ENCODE measurements at places on chromosomes 3 and 15.

- DNase-seq, result peak; percentile 48
Observed at GRCh38 chr15:74269362-74270035, 33.4 kb downstream of the CCDC33 start.

DNA sequence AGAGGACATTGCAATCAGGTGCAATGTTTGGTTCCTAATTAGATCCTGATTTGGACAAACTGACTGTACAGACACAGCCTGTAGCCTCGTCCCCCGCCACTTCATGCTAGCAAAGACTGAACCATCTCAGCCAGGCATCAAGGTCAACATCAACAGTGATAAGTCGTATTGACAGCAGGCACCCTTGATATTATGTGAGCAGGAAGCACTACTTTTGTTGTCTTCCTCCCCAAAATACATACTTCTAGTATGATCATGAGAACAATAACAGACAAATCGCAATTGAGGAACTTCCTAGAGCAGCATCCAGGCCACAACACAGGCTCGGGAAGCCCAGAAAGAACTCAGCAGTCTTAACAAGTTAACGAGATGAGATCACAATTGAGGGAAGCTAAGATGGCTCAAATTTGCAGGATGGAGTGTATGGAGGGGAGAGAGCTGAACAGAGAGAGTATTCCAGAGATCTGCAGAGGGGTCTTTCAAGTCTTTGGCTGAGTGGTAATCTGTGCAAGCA, 20.4 kb downstream of the TGM5 start:
- DNase-seq, result no peak

DNA sequence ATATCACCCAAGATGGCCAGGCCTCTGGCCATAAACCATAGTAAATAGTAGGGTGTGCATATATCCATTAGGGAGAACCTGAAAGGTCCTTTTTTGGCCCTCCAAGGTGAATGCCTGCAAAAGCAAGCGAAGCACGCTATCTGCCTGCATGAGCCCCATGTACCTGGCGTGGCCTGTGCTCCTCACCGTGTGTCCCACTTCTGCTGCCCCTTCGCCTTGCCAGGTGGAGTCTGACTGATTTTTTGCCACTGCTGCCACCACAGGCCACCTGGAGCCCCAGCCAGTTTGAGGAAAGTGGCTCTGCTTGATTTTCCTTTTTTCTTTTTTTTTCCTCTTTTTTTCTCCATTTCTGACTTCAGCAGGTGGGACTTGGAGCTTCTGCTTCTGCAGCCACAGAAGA, 139.7 kb downstream of the SNRPN start:
- DNase-seq, result no peak

DNA sequence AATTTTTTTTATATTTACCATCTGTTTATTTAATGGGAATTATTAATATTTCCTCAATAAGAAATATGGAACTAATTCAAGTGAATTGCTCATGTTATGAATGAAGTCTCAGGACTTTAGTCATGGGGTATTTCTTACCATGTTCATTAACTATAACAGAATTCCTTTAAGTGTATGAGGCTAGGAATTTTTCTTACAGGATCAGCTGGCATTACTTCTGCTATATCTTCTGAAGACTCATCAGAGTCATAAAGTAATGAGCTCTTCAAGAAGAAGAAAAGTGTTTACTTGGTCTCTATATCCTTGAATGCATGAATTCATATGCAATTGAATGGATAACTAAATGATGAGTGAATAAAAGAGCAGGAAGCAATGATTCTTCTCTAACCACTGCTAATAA, 486.8 kb upstream of the THBS1 start:
- no peak for DNase-seq

GRCh38 chr15:39491115-39491885, 89.6 kb upstream of the THBS1 start:
- no peak for DNase-seq

GRCh38 chr3:140748-141330, 55.7 kb upstream of the CHL1 start:
- DNase-seq, result no peak

DNA sequence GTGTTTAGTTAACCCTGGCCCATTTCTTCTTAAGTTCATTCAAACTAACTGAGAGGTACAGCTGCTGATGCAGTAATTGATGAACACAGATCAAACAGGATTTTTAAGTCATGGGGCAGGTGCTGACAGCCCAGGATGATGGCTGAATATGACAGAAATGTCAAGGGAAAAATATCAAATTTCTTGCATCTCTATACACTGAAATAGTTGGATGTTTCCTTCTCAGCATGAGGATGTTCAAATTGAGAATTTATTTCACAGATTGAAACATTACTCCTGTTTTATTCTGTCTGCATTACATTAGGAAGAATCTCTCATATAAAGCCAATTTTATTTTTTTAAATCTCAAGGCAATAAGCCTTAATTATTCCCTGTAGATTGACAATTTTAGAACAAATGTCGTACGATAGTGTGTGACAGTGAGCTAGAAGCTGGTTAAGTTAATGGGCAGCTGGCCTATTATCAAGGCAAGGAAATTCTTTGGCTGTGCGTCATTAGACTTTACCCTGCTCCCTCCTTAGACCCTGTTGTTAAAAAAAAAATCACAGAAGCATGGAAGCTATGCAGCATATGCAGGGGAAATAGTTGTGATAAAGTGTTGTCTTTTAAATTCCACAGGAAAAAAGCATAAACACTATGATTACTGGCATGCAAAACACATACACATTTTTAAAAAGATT, 183.8 kb upstream of the KCNMB2 start:
- no peak for DNase-seq

DNA sequence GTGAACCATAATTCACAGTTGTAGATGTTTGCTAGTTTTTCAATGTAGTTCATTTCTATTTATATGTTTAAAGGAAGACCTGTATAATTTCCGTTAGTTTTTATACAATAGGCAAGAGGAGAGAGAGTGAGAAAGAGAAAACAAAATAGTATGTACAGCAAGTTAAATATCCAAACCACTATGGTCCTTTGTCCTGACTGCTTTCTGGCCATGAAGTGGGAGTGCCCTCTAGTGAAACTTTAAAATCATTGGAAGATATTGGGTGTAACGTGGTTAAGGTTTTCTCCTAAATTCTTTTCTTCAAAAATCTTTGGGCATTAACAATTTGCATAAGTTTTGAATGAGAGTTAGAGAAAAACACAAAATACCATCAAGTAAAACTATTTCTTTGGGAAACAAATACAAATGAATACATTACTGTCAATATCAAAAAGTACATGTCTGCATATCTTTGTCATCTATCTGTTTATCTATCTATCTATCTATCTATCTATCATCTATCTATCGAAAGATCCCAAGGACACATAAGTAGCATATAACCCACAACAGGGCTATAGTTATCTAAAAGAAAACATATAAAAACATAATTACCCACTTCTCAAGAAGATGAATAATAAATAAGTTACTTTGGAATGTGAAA, 534.6 kb upstream of the ATP11B start:
- DNase-seq, result peak; percentile 75

DNA sequence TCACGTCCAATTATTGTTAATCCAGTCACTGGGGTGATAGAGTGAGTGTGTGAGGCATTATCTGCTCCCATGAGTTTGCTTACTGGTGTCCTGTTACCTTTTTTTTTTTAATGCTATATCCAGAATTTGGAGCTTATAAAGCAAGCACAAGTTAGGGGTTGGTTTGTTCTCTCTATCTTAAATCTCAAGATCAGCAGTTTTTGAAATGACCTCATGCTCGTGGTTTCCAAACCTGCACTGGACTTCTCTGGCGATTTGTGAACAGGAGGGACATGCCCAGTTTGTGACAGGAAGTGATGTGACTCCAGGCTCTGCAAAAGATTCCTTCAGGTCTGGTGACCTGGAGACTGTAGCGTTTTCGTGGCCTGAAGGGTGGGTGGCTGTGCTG, 25.6 kb downstream of the XYLB start:
- DNase-seq, result no peak

DNA sequence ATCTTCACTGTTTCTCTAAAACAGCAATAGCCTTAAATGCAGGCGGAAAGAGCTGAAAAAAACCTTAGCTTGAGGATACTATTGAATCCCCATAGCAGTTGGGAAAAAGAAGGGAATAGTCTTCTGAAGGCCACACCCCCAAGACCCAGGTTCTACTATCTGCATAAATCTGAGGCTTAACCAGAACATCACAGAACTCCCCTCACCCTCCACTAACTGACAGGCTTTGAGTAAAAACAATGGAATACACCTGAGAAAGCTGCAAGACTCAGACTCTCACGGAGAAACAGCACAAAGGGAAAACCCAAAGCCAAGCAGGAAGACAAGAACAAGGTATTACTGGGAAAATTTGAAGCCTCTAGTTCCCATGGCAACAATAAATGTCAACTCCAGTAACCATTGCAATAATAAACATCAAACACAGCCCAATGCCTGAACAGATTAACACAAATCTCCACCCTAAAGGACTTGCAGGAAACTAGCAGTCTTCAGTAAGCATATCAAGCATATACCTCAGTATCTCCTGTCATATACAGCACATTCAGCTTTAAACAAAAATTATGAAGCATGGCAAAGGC, 56.4 kb downstream of the TMCC1 start:
- no peak for DNase-seq

DNA sequence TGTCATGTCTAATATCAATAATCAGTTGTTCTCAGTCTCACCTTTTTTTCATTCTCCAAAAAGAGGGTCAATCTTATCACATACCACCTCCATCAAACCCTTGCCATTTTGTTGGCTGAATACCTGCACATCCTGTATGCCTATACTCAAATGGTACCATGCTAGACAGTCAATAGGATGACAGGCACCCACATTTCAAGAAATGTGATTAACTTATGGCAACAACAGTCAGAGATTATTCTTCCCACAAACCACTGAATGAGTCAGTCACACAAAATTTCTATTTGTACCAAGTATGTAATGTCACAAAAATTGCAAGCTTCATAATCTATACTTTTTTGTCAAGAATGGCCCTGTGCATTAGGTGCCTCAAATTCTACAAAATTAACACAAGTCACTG, 5.1 kb upstream of the SLC27A2 start:
- DNase-seq, result no peak

GRCh38 chr3:1734494-1735122, 364.1 kb upstream of the CNTN4 start:
- no peak for DNase-seq

DNA sequence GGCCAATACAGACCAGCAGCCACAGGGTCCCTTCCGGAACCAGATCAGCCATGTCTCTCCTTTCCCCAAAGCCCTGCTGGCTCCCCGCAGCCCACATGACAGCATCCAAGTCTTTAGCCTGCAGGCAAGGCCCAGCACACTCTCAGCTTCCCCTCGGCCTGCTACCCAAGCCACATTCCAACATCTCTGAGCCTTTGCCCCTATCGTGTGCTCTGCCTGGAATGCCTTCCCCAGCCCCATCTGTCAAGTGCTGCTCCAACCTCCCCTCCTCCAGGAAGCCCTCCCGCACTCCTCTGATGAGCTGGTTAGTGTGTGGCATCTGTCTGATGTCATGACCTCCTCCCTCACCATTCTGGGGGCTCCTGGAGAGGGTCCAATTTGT, 8.5 kb downstream of the PLXND1 start:
- DNase-seq, result no peak

- DNase-seq, result no peak
Observed at GRCh38 chr3:188185717-188186251, 31.8 kb downstream of the LPP start.

DNA sequence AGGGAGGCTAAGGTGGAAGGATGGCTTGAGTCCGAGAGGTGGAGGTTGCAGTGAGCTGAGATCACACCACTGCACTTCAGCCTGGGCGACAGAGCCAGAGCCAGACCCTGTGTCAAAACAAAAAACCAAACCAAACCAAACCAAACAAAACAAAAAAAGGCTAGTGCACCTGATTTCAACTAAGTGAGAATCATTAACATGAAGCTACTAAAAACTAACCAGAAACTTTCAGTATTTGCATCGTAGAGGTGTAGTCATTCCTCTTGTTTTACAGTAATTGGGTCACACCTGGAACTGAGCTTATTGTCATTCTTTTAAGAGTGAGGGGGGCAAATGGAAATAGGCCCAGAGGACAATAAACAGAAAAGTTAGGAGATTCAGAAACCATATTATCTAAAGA, 58.5 kb downstream of the ST6GAL1 start:
- no peak for DNase-seq
